Endothelial cell of umbilical vein (primary cell): ENCODE measurements at places on chromosomes 2 and 18. TPM values are rescaled to one million over a fixed set of nuclear protein-coding genes. Genes with fewer than 3 reads are reported as not detected.
A peak's percentile ranks its signal among the peaks of the same experiment; 100 is the strongest.

DNA sequence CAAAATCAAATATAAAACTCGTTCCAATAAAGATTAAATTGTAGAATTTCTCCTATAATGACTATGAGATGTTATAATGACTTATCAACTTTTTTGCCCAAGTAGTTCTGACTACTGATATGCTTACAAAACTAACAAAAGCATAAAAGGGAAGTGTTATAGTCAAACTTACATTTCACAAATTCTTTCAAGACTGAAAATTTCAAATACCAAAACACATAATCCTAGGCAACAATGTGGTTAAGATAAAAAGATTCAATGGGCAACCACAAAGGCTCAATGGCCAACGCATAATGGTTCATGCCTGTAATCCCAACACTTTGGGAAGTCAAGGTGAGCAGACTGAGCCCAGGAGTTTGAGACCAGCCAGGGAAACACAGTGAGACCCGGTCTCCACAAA, 135.7 kb downstream of the USP34 start:
- no peaks in the 10 kb centered on the region for H3K36me3 ChIP-seq
- no peak for DNase-seq
- no peak overlapping the region for H3K27ac ChIP-seq
- H3K27me3 ChIP-seq, result no peaks in the 10 kb centered on the region

DNA sequence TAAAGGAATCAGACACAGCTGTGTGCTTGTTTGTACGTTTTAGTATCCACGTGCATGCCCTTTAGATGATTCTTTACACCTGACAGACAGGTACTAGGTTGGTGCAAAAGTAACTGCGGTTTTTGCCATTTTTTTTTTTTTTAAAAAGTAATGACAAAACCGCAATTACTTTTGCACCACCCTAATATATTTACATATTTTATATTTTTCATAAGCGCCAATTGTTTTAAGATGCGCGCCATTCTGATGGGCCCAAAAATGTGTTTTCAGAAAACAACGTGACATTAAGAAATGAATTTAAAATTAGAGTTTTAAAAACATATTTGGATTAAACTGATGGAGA, 972 bp upstream of the COBLL1 start:
- peaks cover 19% of the 10 kb centered on the region for H3K4me1 ChIP-seq
- H3K27me3 ChIP-seq, result no peaks in the 10 kb centered on the region
- no peaks in the 10 kb centered on the region for H3K36me3 ChIP-seq
- peak overlapping the region; percentile 84 for H3K4me3 ChIP-seq
- DNase-seq, result no peak

DNA sequence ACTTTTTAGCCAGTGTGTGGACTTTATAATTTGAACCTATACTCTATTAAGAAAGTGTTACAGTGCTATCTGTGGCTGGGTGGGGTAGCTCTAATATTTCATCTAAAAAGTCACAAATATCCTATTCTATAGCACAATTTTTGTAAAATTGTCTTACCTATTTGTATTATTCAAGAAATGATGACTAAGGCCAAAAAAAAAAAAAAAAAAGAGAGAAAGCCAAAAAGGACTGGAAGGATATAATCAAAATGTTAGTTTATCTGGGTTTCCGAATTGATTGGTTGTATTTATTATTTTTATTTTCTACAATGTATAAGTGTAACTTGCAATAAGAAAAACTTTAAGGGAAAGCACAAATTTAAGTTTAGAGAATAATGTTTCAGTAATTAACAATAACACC, 5.5 kb downstream of the ARL6IP6 start:
- H3K36me3 ChIP-seq, result peaks cover 6% of the 10 kb centered on the region
- DNase-seq, result no peak
- H3K4me3 ChIP-seq, result no peak overlapping the region
- no peak overlapping the region for H3K27ac ChIP-seq

DNA sequence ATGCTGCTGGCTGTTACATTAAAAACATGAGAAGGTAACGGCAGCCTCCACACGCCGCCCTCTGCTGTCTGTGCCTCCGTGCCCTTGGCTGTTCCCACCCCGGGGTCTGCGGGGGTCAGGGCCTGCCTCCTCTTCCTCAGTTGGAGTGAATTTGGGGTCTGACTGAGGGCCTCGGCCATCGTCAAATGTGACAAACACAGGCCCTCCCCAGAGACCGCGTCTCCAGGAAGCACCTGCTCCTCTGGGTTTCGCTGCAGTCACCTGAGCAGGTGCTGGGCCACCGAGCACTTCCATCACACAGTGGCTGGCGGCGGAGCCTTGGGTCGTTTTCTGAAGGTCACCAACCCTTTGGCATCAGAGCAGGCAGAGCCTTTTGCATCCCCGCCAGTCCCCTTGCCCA, 70.9 kb downstream of the NFATC1 start:
- peaks cover 29% of the 10 kb centered on the region for H3K36me3 ChIP-seq
- DNase-seq, result no peak
- H3K27me3 ChIP-seq, result no peaks in the 10 kb centered on the region
- H3K27ac ChIP-seq, result no peak overlapping the region
- peaks cover 4% of the 10 kb centered on the region for H3K4me1 ChIP-seq
- no peak overlapping the region for H3K4me3 ChIP-seq

- H3K27me3 ChIP-seq, result no peaks in the 10 kb centered on the region
- H3K4me3 ChIP-seq, result no peak overlapping the region
- no peak overlapping the region for H3K27ac ChIP-seq
- no peaks in the 10 kb centered on the region for H3K36me3 ChIP-seq
- no peak for DNase-seq
Measured at GRCh38 chr2:21415234-21415633, 291.5 kb downstream of the TDRD15 start.

- no peak for DNase-seq
- H3K36me3 ChIP-seq, result peaks cover 58% of the 10 kb centered on the region
- peaks cover 17% of the 10 kb centered on the region for H3K4me1 ChIP-seq
- H3K27me3 ChIP-seq, result no peaks in the 10 kb centered on the region
- H3K27ac ChIP-seq, result no peak overlapping the region
Measured at GRCh38 chr2:112661656-112662305, 16.0 kb downstream of the SLC20A1 start.

The GCC2 gene
- 33.7 and 38.7 TPM in 2 replicates for total RNA-seq

The NDC80 gene
- total RNA-seq, result 39.6 and 43.2 TPM in 2 replicates
